ENCODE measurements at places on chromosomes 3 and 15. TPM values are rescaled to one million over a fixed set of nuclear protein-coding genes. Genes with fewer than 3 reads are reported as not detected.
A peak's percentile ranks its signal among the peaks of the same experiment; 100 is the strongest.

The SLC9A9 gene
- total RNA-seq = 2.5 TPM

The PLA2G4E gene
- not detected for total RNA-seq

The SLC4A7 gene
- total RNA-seq = 37.5 TPM

The TMEM158 gene
- total RNA-seq = not detected

DNA sequence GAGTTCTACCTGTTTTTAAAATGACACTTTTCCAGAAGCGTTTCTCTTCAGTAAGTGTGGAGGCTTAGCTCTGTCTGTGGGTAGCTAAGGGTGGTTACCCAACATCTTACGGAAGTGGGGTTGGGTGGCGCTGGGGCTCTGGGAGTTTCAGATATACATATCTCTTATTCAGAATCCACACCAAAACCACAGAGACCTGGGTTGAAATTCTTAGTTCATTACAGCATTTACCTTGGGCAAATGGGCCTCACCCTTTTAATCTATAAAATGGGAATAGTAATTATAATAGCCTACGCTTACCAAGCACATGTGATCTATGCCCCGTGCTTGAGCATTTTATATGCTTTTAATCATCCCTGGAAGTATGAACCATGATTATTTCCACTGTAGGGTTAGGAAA is 9.4 kb downstream of the PTPRG start:
- DNase-seq = no peak

- DNase-seq = no peak
Observed at GRCh38 chr3:32285891-32286290, 47.4 kb downstream of the CMTM8 start.

DNA sequence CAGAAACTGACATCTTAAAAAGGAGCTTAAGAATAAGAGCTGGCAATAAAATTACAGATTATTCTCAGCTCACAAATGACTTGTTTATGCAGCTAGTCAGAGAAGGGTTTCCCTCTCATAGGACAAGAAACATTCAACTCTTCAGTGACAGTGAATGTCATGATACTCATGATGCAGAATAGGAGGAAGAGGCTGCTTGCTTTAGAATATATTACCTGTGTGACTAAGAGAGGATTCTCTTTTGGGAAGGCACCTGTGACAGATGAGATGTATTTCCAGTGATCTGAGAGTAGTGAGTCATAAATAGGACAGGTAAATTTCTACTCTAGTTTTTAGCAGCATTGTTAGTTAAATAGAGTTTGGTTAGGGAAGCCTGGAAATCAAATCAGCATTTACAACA is 39.9 kb downstream of the RASA2 start:
- DNase-seq = no peak

DNA sequence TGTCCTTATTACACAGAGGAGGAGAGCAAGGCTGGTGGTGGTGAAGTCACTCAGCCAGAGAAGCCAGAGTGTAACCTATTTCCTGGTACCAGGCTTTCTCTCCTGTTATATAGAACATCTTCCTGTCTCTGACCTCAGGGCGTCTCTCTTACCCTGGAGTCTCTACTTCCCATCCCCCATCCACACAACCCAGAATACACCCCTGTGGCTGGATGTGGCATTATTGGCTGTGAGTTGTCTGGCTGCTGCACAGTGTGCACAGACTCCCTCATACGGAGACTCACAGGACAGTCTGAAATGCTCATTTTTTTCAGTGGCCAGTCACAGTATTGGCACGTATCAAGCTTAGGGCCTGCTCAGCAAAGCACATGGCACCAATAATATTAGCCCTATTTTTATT is 8.6 kb downstream of the PODXL2 start:
- DNase-seq = no peak

GRCh38 chr3:191380001-191380400 is 49.7 kb upstream of the UTS2B start:
- no peak for DNase-seq

- DNase-seq = peak; percentile 82
Observed at GRCh38 chr3:58532794-58533220, 4.2 kb downstream of the ACOX2 start.

GRCh38 chr15:31365655-31366127 is 39.1 kb downstream of the KLF13 start:
- DNase-seq = peak; percentile 75

- no peak for DNase-seq
Observed at GRCh38 chr3:32956750-32957570, 5.5 kb downstream of the CCR4 start.
